Left renal pelvis (tissue), 4 donors: ENCODE measurements at places on chromosomes 3 and 15. TPM values are rescaled to one million over a fixed set of nuclear protein-coding genes. Genes with fewer than 3 reads are reported as not detected.

DNA sequence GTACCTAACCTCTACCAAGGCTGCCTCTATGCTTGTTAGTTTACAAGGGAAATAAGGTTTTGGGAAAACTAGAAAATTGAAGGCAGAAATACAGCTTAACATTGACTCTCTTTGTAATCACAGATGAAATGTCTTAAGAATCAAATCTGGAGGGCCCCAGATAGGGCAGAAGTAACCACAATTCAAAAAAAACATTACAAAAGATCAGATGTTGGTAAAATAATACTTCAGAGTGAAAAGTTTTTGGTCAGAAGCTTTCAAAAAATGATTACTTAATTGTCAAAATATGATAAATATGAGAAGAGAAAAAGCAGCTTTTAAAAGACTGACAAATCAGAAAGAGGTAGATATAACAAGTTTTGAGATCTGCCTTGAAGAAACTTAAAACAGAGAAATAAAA lies 425.1 kb upstream of the NECTIN3 start:
- no peak for DNase-seq

DNA sequence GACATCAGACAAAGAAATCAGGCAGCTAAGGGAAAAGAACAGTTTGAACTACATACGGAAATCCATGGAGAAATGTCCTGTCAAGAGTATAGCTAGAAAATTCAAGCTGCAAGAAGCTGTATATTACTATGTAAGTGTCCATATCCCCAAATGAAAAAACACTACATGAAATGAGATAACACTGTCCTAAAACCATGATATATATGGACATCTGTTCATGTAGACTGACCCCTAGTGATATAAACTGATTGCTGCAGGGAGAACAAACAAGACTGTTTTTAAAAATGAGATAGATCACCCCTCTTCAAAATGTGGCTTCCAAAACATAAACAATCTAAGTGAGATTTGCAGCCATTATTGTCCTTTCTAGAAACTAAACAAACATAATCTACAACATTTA lies 985.6 kb downstream of the EPHA3 start:
- DNase-seq: no peak

GRCh38 chr3:137300703-137301102 lies 342.9 kb downstream of the IL20RB start:
- no peak for DNase-seq

GRCh38 chr15:55770261-55770660 lies 27.3 kb upstream of the PRTG start:
- DNase-seq: no peak

DNA sequence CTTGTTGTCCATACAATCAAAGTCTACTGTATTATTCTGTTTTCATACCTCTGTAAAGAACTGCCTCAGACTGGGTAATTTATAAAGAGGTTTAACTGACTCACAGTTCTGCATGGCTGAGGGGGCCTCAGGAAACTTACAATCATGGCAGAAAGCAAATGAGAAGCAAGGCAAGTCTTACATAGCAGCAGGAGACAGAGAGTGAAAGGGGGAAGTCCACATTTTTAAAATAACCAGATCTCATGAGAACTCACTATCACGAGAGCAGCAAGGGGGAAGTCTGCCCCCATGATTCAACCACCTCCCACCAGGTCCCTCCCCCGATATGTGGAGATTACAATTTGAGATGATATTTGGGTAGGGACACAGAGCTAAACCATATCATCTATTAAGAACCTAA lies 724.6 kb upstream of the CBLB start:
- no peak for DNase-seq

C3orf38 gene
- polyA plus RNA-seq: 27.6 TPM

- DNase-seq: no peak
These were observed 6.2 kb downstream of the TMEM40 start for GRCh38 chr3:12752809-12753208.

STX19 gene
- polyA plus RNA-seq: 0.33 TPM

DNA sequence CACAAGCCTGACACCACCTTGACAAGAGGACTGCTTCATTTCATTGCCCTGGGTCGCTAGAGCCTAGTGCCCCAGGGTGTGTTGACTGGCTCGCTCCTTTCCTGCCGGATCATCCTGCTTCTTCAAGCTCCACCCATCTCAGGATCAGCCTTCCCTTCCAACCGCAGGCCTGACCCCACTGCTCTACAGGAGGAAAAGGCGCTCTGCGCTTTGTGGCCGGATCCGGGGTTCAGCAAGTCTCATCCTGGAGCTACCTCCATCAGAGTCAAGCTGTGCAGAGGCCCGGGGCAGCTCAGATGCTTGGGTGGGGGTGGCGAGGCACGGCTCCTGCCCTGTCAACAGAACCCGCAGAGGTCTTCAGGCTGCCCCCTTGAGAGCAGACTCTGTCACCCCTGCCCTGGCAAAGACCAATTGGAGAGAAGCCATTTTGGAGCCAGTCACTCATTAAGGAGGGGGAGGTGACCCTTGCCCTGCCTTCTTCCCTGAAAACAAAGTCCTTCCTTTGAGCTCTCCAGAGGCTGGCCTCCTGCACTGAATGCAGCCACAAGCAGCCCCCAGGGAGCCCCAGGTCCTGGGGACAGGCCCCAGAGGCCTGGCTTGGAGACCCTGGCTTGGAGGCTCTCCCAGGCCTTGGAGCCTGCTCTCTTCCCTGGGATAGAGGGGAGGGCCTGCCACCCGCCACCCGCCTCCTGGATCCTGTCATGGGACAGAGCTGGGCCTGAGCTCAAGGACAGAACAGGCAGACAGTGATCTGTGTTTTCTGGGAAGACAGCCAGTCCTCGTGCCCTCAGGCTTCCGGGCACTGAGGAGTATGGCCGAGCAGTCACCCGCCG lies 80.3 kb downstream of the CPN2 start:
- DNase-seq: no peak

GRCh38 chr3:126508564-126508964 lies 9.0 kb downstream of the UROC1 start:
- DNase-seq: no peak

LTK gene
- 0.64 TPM for polyA plus RNA-seq

DNA sequence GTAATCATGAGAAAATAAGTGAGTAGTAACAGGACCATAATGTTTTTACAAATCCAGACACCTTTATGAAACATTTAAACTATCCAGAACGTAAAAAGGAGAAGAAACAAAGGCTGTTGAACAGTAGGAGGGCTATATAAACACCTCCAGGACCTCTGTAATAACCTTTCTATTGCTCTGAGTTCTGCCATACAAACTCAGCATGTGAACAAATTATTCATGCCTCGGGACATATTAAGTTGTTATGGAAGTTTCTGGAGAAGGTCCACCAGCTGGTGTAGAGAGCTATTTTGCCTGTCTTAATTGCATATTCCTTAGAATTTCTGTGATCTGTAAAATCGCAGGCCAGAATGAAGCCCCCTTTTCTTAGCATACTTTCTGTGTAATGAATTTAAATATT lies 256.3 kb downstream of the UBE2E2 start:
- no peak for DNase-seq

GRCh38 chr3:130900959-130901358 lies 7.1 kb downstream of the ATP2C1 start:
- no peak for DNase-seq

DNA sequence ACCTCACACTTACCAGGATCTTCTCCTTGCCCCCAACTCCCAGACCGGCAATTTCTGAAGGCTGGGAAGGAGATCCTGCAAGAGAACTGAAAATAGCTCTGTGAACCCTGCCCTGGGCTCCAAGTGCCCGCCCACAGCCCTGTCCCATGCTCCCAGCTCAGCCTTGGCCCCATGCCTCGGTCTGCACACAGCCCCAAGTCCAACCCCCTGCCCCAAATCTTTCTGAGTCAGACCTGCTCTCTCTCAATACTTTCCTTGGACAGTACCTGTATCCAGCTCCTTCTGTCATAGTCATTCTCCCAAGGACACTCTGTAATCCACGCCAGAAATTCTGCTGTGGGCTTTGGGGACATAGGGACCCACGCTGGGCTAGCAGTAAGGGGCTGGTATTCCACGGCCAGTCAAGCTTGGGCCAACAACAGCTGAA lies 6.3 kb upstream of the SMAD3 start:
- no peak for DNase-seq

GRCh38 chr3:24161841-24162240 lies 216.8 kb downstream of the NR1D2 start:
- no peak for DNase-seq

ZCWPW2 gene
- polyA plus RNA-seq: 2.1 TPM
